ENCODE measurements at places on chromosomes 7 and 10.

DNA sequence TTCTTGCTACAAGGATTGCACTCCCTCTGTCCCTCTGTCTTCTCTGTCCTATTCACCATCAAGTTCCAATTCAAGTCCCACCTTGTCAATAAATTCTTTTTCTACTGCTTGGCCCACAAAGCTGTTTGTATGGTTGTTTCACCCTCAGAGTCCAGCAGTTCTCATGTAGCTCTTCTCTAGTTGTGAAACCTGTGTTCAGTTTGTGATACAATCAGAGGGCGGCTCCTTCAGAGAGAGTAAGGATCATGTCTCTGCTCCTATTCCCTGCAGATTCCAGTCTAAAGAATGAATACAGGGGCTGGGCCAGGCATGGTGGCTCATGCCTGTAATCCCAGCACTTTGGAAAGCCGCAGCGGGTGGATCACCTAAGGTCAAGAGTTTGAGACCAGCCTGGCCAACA is 126.6 kb upstream of the BET1 start:
- DNase-seq: no peak

DNA sequence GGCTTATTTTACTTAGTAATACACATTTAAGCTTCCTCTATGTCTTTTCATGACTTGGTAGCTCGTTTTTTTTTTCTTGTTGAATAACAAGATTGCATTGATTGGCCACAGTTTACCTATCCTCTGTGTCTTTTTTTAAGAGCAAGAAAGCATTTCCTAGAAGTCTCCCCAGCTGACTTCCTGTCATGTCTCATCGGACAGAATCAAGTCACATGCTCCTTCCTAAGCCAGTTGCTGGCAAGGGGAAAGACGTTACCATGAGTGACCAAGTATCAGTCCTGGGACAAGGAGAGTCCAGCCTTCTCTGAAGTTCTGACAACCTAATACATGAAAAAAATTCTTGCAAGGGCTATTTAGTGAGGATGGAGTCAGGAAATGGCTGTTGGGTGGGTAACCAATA is 24.9 kb upstream of the SFRP5 start:
- no peak for DNase-seq

- no peak for DNase-seq
Measured at GRCh38 chr10:10967029-10967428, 50.6 kb upstream of the CELF2 start.

DNA sequence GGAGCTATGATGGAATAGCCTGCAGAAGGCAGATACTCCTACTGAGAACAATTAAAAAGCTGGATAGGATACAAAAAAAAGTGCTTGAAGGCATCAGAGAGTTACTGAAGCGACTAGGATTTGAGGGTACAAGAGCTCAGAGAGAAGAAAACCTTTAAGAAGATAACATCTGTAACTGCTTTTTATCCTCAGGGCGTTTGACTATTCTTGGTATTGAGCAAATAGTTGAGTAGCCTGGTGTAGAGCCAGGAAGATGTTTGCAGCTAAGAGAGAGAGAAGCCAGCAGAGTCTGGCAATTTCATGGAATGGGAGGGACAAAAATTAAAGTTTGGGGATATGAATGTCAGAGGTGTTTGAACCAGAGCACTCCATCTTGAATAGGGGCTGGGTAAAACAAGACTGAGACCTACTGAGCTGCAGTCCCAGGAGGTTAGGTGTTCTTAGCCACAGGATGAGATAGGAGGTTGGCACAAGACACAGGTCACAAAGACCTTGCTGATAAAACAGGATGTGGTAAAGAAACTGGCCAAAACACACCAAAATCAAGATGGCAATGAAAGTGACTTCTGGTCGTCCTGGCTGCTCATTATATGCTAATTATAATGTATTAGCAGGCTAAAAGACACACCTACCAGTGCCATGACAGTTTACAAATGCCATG is 428.8 kb downstream of the SH2D4B start:
- DNase-seq: no peak

GRCh38 chr7:80412842-80413241 is 99.0 kb downstream of the GNAT3 start:
- DNase-seq: no peak

GRCh38 chr10:7651853-7652470 is 14.8 kb downstream of the ITIH5 start:
- DNase-seq: no peak

- DNase-seq: no peak
Measured at GRCh38 chr7:116431787-116432526, 67.6 kb upstream of the CAV2 start.

GRCh38 chr7:24052572-24053260 is 231.3 kb upstream of the NPY start:
- no peak for DNase-seq
